ENCODE measurements at places on chromosomes 7 and 10. TPM values are rescaled to one million over a fixed set of nuclear protein-coding genes. Genes with fewer than 3 reads are reported as not detected.

GRCh38 chr7:150954986-150955518 is 23.1 kb downstream of the KCNH2 start:
- no peak overlapping the region for H3K27ac ChIP-seq
- H3K4me3 ChIP-seq: no peak overlapping the region
- DNase-seq: no peak
- H3K27me3 ChIP-seq: no peaks in the 10 kb centered on the region
- no peaks in the 10 kb centered on the region for H3K4me1 ChIP-seq

DNA sequence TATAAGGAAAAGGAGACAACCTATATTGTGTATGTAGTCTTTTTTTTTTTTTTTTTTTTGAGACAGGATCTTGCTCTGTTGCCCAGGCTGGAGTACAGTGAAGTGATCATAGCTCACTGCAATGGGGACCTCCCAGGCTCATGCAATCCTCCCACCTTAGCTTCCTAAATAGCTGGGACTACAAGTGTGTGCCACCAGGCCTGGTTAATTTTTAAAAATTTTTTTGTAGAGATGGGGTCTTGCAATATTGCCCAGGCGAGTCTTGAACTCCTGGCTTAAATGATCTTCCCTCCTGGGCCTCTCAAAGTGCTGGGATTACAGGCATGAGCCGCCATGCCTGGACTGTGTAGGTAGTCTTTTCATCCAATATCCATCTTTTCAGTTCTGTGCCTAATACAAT is 78.7 kb upstream of the ARHGAP21 start:
- no peaks in the 10 kb centered on the region for H3K36me3 ChIP-seq
- H3K4me1 ChIP-seq: no peaks in the 10 kb centered on the region
- DNase-seq: no peak
- H3K27me3 ChIP-seq: no peaks in the 10 kb centered on the region
- no peak overlapping the region for H3K4me3 ChIP-seq

DNA sequence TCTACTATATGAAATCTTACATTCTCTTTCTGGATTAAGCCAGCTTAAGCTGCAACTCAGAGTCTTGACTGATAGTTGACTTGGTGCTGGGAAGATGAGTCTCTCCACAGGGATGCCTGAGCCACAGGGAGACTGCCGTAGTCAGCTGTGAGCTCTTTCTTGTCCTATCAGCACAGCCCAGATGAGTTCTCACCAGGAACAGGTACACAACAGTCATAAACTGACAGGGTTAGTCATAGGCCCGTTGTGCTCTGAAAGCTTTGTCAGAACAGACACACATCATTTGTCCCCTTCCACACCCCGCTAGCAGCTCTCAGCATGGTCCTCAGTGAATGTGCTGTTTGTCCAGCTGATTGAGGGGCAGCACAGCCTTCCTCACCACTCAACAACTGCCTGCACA is 221.6 kb downstream of the RPS24 start:
- no peaks in the 10 kb centered on the region for H3K27me3 ChIP-seq
- DNase-seq: no peak
- no peaks in the 10 kb centered on the region for H3K36me3 ChIP-seq
- H3K4me1 ChIP-seq: no peaks in the 10 kb centered on the region

DNA sequence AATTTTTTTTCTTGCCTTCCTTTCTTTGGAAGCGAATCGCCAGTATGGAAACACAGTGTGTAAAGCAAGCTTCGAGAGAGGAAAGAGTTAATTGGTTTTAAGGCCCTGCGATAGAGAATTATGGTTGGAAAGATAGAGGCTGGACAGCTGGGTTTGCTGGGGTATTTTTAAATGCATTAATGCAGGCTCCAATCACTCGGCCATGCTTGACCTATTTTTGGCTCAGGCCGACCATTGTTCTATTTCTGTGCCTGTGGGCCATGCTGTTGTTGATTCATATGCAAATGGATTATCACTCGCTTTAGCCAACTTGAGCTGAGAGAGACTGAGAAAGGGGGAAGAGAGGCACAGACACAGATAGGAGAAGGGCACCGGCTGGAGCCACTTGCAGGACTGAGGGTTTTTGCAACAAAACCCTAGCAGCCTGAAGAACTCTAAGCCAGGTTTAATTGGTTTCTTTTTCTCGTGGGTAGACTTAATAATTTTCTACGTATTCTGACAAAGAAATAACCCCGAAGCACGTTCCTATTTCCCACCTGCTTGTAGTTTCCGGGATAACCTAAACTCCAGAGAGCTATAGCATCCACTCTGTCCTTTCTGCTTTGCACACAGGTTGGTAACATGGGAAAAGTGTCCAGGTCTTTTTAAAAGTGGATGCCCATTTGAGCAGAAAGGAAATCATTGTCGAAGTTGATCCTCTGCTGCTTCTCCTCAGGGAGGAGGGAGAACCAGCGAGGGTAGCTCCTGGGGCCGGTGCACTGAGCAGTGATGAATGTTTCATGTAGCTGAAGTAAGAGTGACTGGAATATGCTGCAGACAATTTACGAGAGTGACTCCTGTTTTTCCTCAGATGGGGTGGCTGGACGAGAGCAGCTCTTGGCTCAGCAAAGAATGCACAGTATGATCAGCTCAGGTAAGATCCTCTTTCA is at the start of gene HDAC9:
TSS of gene HDAC9 (plus strand) at position 338 of the 929 bp plus-strand sequence. CDS start at position 892, 554 bp downstream.
- no peak for DNase-seq
- H3K36me3 ChIP-seq: no peaks in the 10 kb centered on the region
- no peak within 1 kb of the TSS for H3K4me3 ChIP-seq
- H3K4me1 ChIP-seq: no peaks in the 10 kb centered on the region
- no peak within 1 kb of the TSS for H3K27ac ChIP-seq

INHBA gene
- total RNA-seq: 1.8 TPM
